ENCODE measurements at places on chromosomes 3 and 15.

DNA sequence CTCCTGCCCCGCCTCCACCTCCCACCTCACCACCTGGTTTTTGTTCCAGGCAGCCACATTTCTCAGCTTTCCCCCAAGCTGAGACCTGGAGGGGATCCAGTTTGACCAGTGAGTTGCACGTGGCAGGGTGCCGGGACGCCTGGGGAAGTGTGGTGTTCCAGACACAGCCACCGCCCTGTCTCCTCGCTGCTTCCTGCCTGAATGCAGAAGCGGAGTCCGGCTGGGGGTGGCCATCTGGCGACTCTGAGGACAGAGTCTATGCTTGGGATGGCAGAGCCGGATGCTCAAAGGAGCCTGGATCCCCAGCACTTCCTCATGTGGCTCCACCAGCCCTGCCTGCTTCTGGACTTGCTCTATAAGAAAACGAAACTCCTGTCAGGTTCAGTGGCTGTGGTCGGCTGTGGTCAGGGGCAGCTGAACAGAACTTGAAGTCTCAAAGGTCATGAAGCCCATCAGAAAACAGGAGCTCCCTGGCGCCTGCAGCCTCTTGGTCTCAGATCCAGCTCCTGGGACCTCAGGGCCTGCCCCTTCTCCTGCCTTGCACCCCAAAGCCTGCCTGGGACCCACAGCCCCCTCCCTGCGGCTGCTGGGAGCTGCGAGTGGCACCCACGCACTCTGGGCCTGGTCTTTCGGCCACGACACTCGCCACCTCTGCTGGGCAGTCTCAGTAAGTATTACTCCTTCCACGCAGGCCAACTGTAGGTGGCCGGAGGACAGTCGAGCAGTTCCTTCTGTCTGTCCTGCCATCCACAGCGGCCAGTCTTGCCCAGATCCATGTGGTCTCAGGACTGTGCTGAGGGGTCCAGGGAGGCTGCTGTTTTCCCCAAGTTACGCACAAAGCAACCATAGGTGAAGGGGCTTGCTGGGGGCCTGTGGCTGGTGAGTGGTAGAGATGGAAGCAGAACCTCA lies 112.8 kb upstream of the MEF2A start:
- no peak for DNase-seq

- DNase-seq, result no peak
Measured at GRCh38 chr3:26915208-26915607, 292.6 kb downstream of the LRRC3B start.

DNA sequence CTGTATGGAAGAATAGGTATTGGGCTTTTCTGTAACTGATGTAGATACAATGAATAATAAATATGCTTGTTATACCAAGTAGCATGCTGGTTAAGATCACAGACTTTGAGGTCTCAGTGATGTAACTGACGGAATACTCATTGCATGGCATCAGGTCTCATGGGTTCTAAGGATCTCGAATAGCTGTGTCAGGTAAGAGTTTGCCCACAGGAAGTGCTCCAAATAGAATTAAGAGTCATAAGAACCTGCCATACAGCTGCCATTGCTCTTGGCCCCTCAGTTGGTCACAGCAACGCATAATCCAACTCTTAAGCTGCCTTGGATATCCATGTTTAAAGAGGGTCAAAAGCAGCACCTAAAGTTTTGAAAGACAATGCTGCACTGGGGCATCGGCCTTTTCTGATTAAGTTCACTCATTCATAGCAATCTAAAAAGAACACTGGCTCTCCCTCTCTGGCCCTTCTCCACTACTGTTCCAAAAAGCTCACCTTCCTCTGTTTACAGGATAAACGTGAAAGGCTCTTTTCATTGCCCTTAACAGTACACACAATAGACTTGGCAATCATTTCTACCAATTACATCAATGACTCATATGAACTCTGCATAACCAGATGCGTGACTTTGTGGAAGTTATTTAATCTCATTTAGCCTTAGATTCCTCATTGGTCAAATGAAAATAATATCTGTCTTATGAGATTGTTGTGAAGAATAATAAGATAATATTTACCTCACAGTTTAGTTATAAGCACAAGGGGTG lies 74.6 kb downstream of the ZBTB20 start:
- no peak for DNase-seq

- no peak for DNase-seq
Measured at GRCh38 chr15:43150191-43150929, 17.0 kb downstream of the TMEM62 start.

GRCh38 chr3:168544097-168544957 lies 448.6 kb upstream of the GOLIM4 start:
- no peak for DNase-seq

GRCh38 chr3:151301787-151302186 lies 14.8 kb downstream of the GPR87 start:
- peak; percentile 44 for DNase-seq

Data from activated CD4-positive, alpha-beta T cell treated with anti-CD3 and anti-CD28 coated beads, Interleukin-2, Interleukin-4, amounts not matched to agents 100 ng/mL and 50 ng/mL, durations not matched to agents 16 hours and 8 hours (primary cell).